Mammary epithelial cell (primary cell): ENCODE measurements at places on chromosomes 12 and 14. TPM values are rescaled to one million over a fixed set of nuclear protein-coding genes. Genes with fewer than 3 reads are reported as not detected.

Gene RESF1
- 21.3 and 28.0 TPM in 2 replicates for total RNA-seq

Gene BBOF1
- 2.4 and 2.8 TPM in 2 replicates for total RNA-seq

Gene OTX2
- total RNA-seq, result not detected in 2 replicates

Gene TSHR
- total RNA-seq, result not detected

Gene MSI1
- total RNA-seq, result 0.67 TPM

Gene ACSM4
- not detected for total RNA-seq

Gene CABP1
- 0.26 and 0.45 TPM in 2 replicates for total RNA-seq

Gene PDZRN4
- not detected for total RNA-seq

Gene GPATCH2L
- 65.1 and 65.7 TPM in 2 replicates for total RNA-seq

Gene TAS2R30
- 6.7 TPM for total RNA-seq
